Tibial artery (tissue), 4 donors: ENCODE measurements at places on chromosomes 7 and 10.
A peak's percentile ranks its signal among the peaks of the same experiment; 100 is the strongest.

GRCh38 chr7:69817841-69818635 lies 219.8 kb downstream of the AUTS2 start:
- H3K27ac ChIP-seq, result no peak overlapping the region
- no peak for DNase-seq
- peaks cover 34% of the 10 kb centered on the region for H3K4me1 ChIP-seq
- H3K27me3 ChIP-seq, result no peaks in the 10 kb centered on the region
- no peak overlapping the region for H3K4me3 ChIP-seq
- H3K36me3 ChIP-seq, result no peaks in the 10 kb centered on the region

DNA sequence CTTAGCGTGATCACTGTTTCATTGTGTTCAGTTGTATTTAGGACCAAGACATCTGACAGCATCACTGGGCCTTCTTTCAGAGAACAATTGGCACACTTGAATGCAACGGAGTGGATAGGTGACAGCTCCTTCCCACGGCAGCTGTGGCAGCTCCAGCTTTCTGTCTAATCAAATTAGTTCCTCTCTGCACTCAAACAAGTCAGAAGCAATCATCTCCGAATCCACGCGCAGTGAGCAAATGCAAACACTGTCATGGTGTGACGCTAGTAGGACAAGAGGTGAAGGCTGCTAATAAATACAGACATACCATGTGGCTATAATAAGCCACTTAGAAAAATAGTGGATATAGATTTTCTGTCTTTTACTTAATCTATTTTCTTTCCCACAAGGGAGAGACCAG lies 542.4 kb downstream of the ACTR3B start:
- no peaks in the 10 kb centered on the region for H3K4me1 ChIP-seq
- no peaks in the 10 kb centered on the region for H3K36me3 ChIP-seq
- DNase-seq, result no peak
- H3K27me3 ChIP-seq, result no peaks in the 10 kb centered on the region

DNA sequence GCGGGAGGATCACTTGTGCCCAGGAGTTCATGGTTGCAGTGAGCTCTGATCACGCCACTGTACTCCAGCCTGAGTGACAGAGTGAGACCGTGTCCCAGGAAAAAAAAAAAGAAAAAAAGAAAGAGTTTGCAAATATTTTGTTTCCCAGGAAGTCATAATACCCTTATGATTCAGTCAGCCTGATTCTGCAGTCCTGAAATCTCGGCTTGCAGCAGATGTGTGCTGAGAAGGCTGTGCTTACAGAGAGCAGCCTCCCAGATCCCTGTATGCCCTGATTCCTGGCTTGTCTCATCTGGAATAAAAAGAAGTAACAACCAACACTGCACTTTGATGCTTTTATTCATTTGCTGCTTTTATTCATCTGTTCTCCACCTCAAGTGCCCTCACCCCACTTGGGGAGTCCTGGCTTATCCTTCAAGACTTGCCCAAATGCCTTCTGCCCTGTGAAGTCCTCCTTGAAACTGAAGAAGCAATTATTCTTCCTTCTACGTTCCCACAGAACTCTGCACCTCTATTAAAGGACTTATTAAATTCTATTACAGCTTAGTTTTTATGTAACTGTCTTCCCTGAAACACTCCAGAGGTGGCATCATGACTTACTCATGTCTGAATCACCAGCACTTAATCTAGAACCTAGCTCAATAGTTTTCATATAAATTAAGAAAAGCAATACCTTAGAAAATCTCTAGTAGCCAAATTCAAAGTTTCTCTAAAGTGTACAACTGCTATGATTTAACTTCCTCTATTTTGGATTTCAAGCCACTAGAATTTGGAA lies 27.7 kb upstream of the BPGM start:
- no peak for DNase-seq
- H3K36me3 ChIP-seq, result no peaks in the 10 kb centered on the region
- no peak overlapping the region for H3K4me3 ChIP-seq
- H3K27me3 ChIP-seq, result no peaks in the 10 kb centered on the region
- H3K4me1 ChIP-seq, result peaks cover 12% of the 10 kb centered on the region

DNA sequence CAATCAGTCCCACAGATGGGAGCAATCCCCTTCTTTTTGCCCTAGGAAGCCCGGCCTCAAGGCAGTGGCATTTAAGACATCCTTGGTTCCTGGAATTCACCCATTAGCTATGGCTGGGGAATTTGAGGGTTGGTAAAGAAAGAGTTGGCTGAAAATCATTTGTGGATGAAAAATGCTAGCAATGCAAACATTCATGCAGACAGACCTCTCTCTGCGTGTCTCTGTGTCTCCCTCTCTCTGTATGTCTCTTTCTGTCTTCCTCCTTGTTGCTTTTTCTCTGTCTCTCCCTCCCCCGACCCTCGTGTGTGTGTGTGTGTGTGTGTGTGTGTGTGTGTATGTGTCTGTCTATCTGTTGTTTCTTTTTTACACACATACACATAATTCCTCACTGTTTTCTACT lies 19.4 kb downstream of the LDB3 start:
- H3K27ac ChIP-seq, result peak overlapping the region; percentile 82
- H3K27me3 ChIP-seq, result no peaks in the 10 kb centered on the region
- DNase-seq, result no peak
- H3K4me3 ChIP-seq, result no peak overlapping the region

GRCh38 chr7:93228302-93228701 lies 2.0 kb upstream of the HEPACAM2 start:
- no peak overlapping the region for H3K4me3 ChIP-seq
- no peak overlapping the region for H3K27ac ChIP-seq
- no peak for DNase-seq
- H3K4me1 ChIP-seq, result peaks cover 3% of the 10 kb centered on the region

DNA sequence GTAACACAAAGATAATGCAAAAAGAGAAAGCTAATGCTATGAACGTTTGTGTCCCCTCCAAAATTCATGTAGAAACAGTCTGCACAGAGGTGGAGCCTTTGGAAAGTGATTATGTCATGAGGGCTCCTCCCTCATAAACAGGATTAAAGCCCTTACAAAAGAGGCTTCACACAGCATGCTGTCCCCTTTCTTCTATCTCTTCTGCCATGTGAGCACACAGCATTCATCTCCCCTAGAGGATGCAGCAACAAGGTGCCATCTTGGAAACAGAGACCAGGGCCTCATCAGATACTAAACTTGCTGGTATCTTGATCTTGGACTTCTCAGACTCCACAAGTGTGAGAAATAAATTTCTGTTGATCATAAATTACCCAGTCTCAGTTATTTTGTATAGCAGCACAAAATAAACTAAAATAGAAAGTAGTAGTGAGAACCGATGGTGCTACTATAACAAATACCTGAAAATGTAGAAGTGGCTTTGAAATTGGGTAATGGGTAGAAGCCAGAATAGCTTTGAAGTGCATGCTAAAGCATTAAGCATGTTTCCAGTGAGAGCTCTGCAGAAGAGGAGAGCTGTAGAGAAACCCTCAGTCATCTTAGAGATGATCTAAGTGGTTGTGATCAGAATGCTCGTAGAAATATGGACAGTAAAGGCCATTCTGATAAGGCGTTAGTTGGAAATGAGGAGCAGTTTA lies 108.7 kb downstream of the DNAJC1 start:
- no peak overlapping the region for H3K27ac ChIP-seq
- H3K36me3 ChIP-seq, result peaks cover 56% of the 10 kb centered on the region
- DNase-seq, result no peak
- no peak overlapping the region for H3K4me3 ChIP-seq

DNA sequence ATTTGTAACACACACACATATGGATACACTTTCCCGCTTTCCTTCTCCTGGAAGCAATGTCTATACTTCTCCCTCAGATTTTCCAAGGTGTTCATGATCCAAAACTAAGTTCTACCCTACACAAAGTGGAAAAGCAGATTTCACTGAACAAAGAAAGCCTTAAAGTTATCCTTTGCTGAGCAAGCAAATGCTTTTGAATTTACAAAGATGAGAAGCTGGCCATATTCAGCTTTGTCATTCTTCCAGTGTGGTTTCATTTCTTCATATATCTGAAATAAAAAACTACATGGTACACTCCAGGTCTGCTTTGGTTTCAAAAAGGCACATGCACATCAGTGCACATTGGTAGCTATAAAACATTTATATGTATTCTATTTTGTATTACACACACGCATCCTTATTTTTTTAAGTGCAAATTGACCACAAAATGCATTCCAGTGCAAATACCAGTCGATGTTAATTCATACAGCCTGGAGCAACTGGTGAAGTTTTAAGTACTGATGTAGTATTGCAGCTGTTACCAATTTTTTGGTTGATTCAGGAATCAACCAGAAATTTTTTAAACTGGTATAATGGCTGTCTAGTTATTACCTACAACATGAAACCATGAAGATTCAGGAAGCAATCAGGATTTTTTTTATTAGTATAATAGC lies 65.5 kb upstream of the SRPK2 start:
- H3K27me3 ChIP-seq, result no peaks in the 10 kb centered on the region
- DNase-seq, result no peak
- H3K36me3 ChIP-seq, result peaks cover 6% of the 10 kb centered on the region
- no peaks in the 10 kb centered on the region for H3K4me1 ChIP-seq

DNA sequence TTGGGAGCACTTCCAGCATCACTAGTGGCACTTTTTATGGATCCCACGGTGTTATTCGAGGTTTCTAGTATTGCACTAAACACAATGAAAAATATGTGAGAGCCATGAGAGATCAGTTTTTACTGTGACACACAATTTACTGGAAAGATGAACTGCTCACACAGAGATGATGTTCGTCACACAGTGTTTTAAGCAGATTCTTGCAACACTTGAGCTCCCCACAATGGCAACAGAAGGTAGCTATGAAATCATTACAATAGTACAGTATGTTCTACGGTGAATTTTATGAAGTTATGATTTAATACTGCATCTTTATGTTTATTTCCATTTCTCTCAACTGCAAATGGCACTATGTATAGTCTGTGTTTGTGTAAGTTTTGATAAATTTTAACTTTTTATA lies 27.4 kb upstream of the ENTPD1 start:
- DNase-seq, result no peak
- no peak overlapping the region for H3K27ac ChIP-seq
- H3K4me3 ChIP-seq, result no peak overlapping the region
- H3K36me3 ChIP-seq, result no peaks in the 10 kb centered on the region
- no peaks in the 10 kb centered on the region for H3K4me1 ChIP-seq
- H3K27me3 ChIP-seq, result no peaks in the 10 kb centered on the region

GRCh38 chr10:1202343-1202742 lies 146.2 kb downstream of the WDR37 start:
- H3K4me3 ChIP-seq, result no peak overlapping the region
- H3K36me3 ChIP-seq, result no peaks in the 10 kb centered on the region
- no peak for DNase-seq
- H3K27ac ChIP-seq, result no peak overlapping the region
- H3K27me3 ChIP-seq, result peaks cover 9% of the 10 kb centered on the region

DNA sequence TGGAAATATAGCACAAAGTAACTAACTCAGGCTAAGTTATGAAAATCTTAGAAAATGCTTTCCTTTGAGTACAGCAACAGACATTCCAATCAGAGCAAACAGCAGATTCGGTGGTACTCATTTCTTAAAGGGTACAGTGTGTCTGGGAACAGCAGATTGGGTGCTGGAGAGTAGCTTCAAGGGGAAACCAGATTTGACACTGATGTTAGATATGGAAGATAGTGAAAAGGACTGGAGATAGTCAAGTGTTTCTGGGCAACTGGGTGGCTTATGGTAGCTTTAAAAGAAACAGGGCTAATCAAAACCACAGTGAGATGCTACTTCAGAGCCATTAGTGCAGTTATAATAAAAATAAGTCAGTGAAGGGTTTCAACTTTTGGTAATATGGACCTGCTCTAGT lies 12.1 kb upstream of the UMAD1 start:
- no peaks in the 10 kb centered on the region for H3K4me1 ChIP-seq
- H3K36me3 ChIP-seq, result no peaks in the 10 kb centered on the region
- H3K27ac ChIP-seq, result no peak overlapping the region
- H3K27me3 ChIP-seq, result no peaks in the 10 kb centered on the region
- no peak overlapping the region for H3K4me3 ChIP-seq

DNA sequence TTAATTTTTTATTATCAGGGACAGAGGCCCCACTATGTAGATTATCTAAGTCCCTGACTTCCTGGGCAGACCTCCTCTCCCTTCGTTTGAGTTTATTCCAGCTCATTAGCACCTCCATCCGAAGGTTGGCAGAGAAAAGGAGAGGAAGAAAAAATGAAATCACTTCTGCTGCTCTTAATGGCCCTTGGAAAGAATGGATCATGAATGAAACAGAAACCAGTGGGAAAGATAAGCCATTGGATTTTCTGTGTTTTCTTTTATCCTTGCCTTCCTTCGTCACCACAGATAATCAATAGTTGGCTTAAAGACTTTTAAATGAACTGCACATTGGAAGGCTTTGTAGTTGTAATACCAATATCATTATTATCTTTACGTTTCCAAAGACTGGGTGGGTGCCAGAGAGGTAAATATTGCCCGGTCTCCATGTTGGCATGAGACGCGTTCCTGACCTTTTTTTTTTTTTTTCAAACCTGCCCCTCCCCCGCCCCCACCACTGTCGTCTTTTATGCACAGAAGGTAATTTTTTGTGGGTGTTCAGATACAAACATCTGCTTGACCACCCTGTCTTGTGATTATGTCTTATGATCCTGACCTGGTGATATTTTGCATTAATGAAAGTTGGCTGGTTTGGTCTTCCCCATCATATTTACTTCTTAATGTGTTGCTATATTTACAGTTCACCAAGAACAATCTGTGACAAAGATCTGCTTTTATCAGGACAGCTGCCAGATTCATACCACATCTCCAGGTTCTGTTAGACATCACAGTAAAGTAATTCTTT lies 116.8 kb downstream of the ARID5B start:
- H3K4me3 ChIP-seq, result no peak overlapping the region
- peaks cover 72% of the 10 kb centered on the region for H3K4me1 ChIP-seq
- H3K27me3 ChIP-seq, result no peaks in the 10 kb centered on the region
- H3K36me3 ChIP-seq, result no peaks in the 10 kb centered on the region

GRCh38 chr7:28432105-28432504 lies 19.8 kb downstream of the CREB5 start:
- H3K27me3 ChIP-seq, result no peaks in the 10 kb centered on the region
- H3K4me3 ChIP-seq, result no peak overlapping the region
- no peak overlapping the region for H3K27ac ChIP-seq
- DNase-seq, result peak; percentile 66

GRCh38 chr10:1638889-1639419 lies 98.4 kb downstream of the ADARB2 start:
- no peaks in the 10 kb centered on the region for H3K27me3 ChIP-seq
- no peak overlapping the region for H3K27ac ChIP-seq
- H3K36me3 ChIP-seq, result no peaks in the 10 kb centered on the region
- H3K4me1 ChIP-seq, result no peaks in the 10 kb centered on the region
- DNase-seq, result no peak

GRCh38 chr10:122361046-122361445 lies 13.5 kb upstream of the PLEKHA1 start:
- no peaks in the 10 kb centered on the region for H3K27me3 ChIP-seq
- H3K4me1 ChIP-seq, result peaks cover 14% of the 10 kb centered on the region
- H3K27ac ChIP-seq, result no peak overlapping the region

- no peak overlapping the region for H3K4me3 ChIP-seq
- H3K4me1 ChIP-seq, result peaks cover 26% of the 10 kb centered on the region
- DNase-seq, result no peak
These were observed 88.1 kb upstream of the NRP1 start for GRCh38 chr10:33422471-33423153.

GRCh38 chr7:108079648-108080591 lies 50.2 kb downstream of the LAMB4 start:
- H3K27me3 ChIP-seq, result no peaks in the 10 kb centered on the region
- H3K36me3 ChIP-seq, result no peaks in the 10 kb centered on the region
- no peak overlapping the region for H3K4me3 ChIP-seq

GRCh38 chr7:96548664-96549063 lies 161.0 kb downstream of the SEM1 start:
- H3K36me3 ChIP-seq, result no peaks in the 10 kb centered on the region
- no peak for DNase-seq
- H3K27me3 ChIP-seq, result no peaks in the 10 kb centered on the region
- no peaks in the 10 kb centered on the region for H3K4me1 ChIP-seq

- no peaks in the 10 kb centered on the region for H3K27me3 ChIP-seq
- no peaks in the 10 kb centered on the region for H3K4me1 ChIP-seq
- no peak overlapping the region for H3K27ac ChIP-seq
- no peak overlapping the region for H3K4me3 ChIP-seq
These were observed 14.0 kb downstream of the ARL4A start for GRCh38 chr7:12701433-12701832.
